T-helper 17 cell (primary cell): ENCODE measurements at places on chromosomes 5 and 9.

GRCh38 chr5:128195316-128195715, 111.8 kb downstream of the SLC12A2 start:
- DNase-seq = no peak

DNA sequence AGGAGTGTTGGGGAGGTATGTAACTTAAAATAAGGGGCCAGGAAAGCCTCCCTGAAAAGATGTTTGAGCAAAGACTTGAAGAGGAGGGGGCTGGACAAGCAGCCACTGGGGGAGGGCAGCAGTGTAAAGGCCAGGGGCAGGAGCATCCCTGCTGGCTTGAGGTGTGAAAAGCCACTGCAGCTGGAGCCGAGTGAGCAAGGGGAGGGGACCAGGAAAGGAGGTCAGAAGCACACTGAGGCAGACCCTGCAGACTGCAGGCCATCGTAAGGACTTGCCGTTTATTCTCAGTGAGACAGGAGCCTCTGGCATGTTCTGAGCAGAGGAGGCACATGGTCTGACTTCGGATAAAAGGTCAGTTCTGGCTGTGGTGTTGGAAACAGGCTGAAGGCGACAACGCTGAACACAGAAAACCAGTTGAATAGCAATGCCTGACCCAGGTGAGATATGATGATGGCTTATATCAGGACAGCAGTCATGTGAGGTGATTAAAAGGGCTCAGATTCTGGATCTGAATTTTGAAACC, 10.2 kb upstream of the ERGIC1 start:
- no peak for DNase-seq

DNA sequence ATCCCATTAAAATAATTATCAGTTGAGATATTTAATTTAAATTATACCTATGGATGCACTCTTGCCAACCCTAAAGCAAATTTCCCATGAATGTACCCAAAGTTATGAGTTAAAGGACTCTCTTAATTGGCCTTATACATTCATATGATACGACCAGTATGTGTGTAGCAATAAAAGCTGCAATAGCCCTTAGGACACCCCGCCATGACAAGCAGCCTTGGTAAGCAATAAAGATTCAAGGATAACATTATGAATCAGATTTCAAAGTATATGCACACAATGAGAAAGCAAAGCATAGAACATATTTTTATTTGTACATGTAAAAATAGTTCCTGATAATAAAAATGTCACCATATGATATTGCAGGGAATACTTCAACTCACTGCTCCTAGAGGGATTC, 1699.3 kb upstream of the CDH9 start:
- no peak for DNase-seq

DNA sequence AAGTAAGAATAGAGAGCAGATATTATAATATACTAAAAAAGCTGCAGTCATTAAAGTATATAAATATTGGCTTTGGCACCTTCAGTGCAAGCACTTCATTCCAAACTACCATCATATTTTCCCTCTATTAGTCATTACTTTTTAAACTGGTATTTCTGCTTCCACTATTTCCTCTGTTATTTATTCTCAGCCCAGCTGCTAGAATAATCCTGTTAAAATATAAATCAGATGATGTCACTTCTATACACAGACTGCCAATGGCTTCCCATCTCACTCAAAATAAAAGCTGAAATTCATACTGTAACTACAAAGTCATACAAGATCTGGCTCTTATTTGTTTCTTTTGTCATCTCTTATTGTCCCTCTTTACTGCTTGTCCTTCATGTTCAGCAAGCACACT, 432.9 kb downstream of the TLE4 start:
- DNase-seq = no peak

DNA sequence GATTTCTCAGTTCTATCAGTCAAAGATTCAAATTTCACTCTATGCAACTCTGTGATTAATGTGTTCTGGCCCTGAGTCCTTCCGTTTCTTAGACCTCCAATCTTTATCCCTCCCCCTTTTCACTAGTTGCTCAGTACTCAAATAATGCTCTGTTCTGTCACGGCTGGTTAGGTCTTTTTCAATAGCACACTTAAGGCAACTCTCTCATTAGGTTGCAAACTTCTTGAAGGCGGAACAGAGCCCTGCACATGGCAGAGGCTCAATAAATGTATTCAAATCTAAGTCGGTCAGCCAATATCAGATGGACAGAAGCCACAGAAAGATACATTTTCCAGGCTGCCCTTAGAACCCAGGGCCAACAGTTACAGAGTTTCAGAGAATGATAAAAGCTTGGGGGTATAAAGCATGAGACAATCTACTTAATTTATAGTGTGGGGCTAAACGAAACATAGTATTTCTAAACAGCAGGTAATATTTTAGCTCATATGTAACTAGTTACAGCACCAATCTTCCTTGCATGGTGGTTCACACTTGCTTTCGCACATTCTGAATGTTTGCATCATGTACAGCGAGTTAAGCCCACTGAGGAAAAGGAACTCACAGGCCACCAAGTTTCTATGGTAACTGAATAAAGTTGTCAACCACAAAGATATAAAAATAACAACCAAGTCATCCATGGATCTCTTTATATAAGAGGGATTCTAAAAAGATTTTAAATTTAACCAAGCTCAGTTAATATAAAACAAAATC, 67.1 kb upstream of the GOLPH3 start:
- no peak for DNase-seq

DNA sequence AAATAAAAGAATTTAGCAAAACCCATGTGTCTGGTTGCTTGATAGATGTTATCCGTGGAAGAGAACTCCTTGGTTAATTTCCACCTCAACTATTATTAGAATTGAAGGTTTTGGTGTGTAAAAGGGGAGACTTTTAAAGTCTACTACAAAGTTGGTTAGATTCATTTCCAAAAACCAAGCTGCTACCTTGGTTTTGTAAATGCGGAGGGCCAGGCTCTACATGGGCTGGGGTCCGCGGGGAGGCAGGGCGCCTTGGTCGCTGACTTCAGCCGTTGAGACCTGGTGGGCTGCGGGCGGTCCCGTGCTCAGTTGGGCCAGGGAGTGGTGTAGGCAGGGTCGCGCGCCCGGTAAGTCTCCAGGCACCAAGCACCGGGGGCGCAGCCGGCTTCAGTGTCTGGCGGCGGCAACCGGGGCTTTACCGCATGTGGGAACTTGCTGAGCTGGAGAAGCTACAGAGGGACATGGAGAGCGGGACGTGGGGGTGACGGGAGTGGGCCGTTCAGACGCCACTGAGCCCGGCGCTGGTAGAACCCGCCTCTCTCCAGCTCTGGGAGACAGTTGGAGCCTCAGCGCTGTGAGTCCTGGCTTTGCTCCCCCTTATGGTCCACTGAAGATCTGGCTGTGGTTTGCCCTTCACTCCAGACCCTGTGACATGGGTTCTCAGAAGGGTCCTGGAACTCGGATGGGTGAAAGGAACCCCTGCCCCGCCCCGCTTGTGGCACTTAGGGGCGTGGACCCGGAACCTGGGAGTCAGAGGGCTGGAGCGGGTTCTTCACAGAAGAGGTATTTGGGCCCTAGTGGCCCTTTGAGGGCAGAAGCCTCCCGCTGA, 11.8 kb downstream of the NR2F1 start:
- no peak for DNase-seq

DNA sequence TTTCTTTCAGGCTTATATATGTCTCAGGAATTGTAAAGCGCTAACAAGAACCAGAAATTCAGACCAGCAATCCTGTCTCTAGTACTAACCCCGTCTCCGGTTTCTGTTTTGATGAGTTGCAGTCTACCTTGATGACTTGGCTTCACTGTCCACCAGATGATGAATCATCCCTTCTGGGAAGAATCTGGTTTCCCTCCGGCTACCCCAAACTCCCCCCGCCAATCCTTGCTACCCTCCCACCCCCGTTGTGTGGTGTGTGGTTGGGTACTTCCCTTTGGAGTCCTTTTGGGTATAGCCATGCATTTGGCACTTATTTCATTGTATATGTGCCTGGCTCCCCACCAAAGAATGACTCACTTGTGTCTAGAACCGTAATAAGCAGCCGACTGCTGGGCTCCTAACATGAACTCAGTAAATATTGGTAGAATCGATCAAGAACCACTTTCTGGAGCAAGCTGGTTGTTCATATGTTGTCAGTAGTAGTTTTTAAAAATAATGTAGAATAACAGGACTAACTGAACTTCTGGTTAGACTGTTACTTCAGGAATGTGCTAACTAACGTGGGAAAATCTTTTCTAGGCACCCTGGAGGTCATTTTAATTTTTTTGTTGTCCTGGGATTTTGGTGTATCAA, 8.3 kb upstream of the TGFBI start:
- DNase-seq = no peak

DNA sequence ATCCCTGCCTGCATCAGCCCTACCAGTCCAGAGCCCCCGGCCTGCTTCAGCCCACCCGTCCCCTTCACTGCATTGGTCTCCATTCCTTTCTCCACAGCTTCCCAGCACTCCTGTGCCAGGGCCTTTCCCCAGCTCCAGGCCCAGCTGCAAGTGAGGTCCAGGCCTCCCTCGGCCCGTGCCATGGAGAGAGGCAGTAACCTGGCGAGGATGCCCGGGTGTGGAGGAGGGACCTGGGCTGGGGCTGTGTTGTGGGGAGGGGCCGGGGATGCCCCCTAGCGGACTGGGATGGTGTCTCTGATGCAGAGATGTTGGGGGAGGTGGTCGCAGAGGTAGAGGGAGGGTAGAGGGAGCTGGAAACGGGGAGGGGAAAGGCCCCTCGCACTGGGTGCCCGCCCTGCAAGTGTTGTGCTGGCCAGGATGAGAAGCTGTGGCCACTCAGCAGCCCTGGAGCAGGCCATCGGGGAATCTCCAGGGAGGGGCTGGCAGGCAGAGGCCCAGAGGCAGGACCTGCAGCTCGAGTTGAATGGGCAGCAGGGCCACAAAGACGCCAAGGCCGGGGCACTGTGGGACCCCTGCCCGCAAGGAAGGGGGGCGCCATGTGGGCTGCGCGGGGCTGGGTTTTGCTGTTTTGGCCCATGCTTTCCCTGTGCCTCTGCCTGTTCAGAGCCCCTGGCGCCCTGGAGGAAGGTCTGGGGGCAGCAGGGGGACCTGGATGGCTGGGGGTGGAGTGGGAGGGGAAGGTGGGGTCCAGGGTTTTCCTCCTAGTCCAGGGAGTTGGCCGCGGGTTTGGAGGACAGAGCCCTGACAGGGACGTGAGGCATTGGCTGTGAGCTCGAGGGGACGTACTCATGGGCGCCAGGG, 26.0 kb upstream of the NKD2 start:
- DNase-seq = no peak

GRCh38 chr5:13249854-13250253, 694.6 kb downstream of the DNAH5 start:
- no peak for DNase-seq
